ENCODE measurements at places on chromosomes 11 and 22.
A peak's percentile ranks its signal among the peaks of the same experiment; 100 is the strongest.

- DNase-seq, result no peak
These were observed 34.4 kb downstream of the IGF2 start for GRCh38 chr11:2104524-2105440.

GRCh38 chr11:103586756-103587155 is 449.7 kb upstream of the DDI1 start:
- DNase-seq, result no peak

DNA sequence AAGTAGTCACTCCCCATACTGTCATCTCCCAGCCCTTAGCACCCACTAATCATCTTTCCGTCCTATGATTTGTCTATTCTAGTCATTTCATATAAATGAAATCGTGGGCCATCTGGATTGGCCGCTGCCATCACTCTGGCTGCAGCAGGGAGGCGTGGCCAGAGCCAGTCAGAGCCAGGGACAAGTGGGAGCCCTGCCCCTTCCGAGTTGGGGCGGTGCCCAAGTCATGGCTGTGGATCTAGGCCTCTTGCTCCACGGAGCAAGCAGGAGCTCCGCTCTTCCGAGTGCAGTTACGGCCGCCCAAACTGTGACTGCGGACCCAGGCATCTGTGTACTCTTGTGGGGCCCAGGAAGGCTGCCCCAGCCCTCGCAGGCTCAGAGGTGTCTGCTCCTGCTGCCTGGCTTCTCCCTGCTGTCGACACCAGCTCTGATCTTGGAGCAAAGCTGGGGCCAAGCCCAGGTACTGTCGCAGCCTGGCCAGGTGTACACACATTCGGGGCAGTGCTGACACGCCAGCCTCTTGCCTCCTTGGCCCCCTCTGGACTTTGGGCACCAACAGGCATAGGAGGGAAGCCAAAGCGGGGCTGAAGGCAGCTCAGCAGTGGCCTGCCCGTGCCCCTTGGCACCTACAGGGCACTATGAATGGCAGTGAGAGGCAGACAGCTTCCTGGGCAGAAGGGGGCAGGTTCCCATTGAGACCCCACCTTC is 8.4 kb downstream of the MRPL48 start:
- DNase-seq, result peak; percentile 34

- no peak for DNase-seq
These were observed at the start of gene C22orf42 for GRCh38 chr22:32158712-32159533. Gene C22orf42 (minus strand): TSS chr22:32159303. CDS start chr22:32159215, 88 bp downstream.

DNA sequence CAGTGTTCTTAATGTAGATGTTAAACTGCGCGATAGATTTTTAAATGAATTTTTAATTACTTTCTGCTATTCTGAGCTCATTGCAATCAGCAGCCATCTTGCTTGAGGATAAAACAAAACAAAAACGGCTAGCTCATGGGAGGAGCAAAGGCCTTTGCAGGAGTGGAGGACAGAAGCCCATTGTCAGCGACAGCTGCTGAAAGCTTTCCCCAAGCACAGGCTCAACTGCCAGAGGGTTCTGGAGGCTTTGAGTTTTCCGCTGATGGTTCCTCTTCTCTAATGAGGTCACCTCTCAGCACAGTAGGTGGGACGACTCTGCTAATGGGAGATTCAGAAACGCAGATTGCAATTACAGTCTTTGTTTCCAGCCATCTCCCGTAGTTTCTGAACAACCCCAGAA is 167.1 kb upstream of the TTC12 start:
- peak; percentile 79 for DNase-seq

GRCh38 chr11:114060392-114061047 is 1.0 kb downstream of the ZBTB16 start:
- DNase-seq, result no peak

DNA sequence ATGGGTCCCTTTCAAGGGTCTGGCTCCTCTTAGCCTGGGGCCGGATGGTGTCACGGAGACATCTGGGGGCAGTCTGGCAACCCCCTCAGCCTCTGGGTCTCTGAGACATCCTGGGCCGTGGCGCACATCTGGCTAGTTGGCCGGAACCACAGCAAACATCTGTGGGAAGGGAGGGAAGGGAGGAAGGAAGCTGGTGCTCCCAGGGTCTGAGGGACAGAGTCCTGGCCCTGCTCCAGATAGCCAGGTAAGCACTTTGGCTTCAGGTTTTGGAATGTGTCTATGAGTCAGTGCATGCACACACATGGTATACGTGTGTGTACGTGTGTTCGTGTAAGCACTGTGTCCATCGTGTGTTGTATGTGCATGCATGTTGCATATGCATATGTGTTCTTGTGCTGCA is 225.1 kb downstream of the MN1 start:
- no peak for DNase-seq

GRCh38 chr11:93767018-93767417 is 17.1 kb upstream of the MED17 start:
- DNase-seq, result no peak

DNA sequence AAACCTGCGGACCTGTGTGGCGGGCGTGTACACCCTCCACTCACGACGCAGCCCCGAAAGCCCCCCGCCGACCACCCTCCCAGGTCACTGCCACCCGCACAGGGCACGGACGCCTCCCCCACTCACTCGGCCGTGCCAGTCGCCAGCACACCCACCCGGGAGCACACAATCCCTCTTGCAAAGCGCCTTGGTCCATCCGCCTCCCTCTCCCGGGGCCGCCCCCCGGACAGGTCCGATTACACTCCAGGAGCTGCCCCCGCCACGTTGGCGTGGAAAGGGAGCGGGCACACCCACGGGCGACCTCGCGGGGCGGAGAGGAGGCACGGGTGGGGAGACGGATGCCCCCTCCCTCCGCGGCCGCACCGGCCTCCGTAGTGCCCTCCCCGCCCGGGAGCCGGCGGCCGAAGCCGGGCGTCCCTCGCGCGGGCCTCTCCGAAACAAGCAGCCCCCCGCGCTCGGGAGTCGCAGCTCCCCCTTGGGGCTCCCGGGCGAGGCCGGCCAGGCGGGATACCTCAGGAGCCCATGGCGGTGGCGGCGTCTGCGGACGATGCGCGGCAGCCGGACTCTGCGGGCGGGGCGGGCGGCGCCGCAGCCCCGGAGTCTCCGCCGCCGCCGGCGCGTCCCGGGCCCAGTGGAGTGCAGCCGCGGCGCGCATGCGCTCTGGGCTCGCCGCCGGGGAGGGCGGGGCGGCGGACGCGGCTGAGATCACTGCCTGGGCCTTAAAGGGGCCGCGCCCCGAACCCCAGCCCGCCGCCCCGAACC is at the start of gene TMEM184B:
Gene TMEM184B (minus strand): TSS at position 638 of the 762 bp plus-strand sequence. CDS start 25,049 bp downstream, outside the sequence.
- no peak for DNase-seq

DNA sequence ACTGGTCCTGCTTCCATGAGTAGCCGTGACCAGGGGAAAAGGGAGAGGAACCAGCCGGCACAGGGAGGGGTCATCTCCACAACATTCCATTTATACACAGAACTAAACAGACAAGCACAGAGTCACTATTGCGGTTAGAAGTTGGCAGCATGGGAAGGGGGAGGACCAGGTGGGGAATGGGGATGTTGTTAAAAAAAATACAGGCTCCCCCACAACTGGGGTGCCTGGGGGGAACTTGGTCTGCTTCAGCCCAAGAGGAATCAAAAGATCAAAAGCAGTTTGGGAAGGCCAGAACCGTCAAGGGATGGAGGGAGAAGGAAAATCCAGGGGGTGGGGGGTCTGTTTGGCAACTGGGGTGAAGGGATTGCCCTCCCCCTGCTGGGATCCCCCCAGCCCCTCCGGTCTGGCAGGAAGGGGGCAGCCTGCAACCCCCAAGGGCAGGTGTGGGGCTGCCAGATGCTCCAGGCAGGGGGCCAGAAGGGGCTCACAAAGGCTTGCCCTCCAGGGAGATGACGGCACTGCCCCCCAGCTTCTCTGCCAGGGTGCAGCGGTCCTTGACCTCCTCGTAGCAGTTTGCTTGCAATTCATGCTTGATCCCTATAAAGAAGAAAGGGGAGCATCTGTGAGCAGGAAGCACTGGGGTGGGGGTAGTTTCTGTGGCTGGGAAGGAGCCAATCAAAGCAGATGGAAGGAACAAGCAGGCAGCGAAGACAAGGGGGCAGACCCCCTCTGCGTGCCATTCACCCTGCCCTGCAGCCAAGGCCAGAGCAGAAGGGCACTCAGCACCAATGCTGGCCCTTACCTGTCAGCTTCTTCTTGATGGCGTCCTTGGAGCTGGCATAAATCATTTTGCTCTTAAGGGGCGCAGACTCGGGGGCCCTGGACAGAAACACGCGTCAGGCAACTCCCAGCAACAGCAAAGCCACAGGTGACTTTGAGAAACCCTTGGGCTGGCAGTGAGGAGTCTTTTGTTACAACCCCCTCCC is 2.8 kb downstream of the CFL1 start:
- no peak for DNase-seq

GRCh38 chr11:47010179-47010578 is 73.6 kb downstream of the CSTPP1 start:
- DNase-seq, result no peak

- DNase-seq, result no peak
These were observed at the start of gene TBX1 for GRCh38 chr22:19760058-19760950. Gene TBX1 (plus strand): TSS chr22:19760778. CDS start chr22:19760844, 66 bp downstream.

GRCh38 chr22:44661070-44661469 is 40.9 kb upstream of the PRR5 start:
- no peak for DNase-seq

DNA sequence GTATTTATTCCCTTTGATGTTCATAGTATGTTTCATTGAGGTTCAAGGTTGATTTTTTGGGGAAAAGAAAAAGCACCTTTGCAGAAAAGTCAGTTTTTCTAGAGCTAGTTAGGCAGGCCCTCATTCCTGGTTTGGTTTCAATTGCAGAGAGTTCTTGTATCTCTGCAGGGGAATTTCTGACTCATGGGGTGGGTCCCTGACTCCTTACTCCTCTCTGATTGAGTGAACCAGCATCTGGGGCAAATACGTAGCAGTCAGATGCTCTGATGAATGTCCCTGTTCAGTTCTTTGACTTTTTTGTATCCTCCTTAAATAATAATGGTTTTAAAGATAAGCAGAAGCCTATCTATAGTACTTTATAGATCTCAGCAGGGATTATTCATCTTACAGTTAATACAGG is 7.7 kb upstream of the NCR3LG1 start:
- no peak for DNase-seq

- DNase-seq, result no peak
These were observed 128.4 kb downstream of the BUD13 start for GRCh38 chr11:116644201-116644940.

DNA sequence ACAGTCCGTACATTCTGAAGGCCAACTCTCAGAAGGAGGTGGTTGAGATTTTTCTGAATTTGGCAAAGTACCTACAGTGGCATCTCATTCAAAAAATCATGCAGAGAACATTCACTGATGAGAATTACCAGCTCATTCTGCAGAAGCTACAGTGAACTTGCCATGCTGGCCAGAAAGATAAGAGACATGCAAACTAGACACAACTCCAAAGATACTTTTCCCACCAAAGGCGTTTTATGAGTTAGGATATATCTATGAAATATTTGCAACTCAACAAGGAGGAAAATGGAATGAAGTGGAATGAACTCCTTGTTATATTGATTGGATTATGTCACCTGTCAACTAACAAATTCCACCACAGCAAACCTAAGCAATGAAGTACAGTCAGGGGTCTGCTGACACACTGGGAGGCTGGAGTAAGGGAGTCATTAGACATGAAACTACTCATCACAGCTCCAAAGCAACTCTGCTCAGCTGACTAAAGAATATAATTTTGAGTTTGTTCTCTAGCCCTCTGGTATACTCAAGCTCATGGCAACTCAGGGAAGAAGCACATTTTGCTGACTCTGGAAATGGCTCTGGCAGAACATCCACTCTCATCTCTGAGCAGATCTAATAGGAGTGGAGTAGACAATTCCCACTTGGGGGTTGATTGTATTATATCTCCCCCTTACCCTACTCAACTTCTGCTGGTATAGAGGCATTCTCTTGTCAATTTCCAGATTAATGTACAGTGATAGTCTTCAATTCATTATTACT is 22.9 kb downstream of the MAML2 start:
- no peak for DNase-seq

GRCh38 chr11:26971961-26972360 is 22.0 kb upstream of the FIBIN start:
- no peak for DNase-seq

DNA sequence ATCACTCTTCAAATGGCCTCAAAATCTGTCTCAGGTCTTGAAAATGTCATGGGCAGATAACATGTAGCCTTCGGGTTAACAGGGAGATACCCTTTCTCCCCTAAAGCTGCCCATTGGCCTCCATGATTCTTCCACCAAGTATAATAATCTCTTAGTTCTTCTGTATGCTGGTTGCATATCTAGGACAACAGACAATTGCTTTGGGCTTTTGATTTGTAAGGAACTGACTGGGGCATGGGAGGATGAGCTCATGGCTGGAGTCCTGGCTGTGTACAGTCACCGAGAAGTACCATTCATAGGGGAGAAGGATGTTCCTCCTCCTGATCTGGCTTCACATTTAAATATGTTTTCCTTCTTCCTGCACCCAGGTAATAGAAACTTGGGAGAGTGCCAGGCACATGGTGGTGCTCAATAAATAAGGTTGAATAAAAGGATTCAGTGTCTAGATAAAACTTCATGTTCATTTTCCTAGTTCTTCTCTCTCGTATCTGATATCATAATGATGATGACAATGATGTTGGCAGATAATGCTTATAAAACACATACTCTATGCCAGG is 2.8 kb upstream of the AMPD3 start:
- DNase-seq, result peak; percentile 36

GRCh38 chr22:24807284-24807950 is 1.4 kb downstream of the SGSM1 start:
- DNase-seq, result no peak

- no peak for DNase-seq
These were observed 26.5 kb downstream of the DAGLA start for GRCh38 chr11:61706452-61707400.

- no peak for DNase-seq
These were observed 54.7 kb downstream of the TRMU start for GRCh38 chr22:46390105-46390651.

GRCh38 chr22:17483688-17484372 is 79.5 kb upstream of the SLC25A18 start:
- no peak for DNase-seq

- DNase-seq, result no peak
These were observed 6.9 kb downstream of the SBF1 start for GRCh38 chr22:50467773-50468440.

GRCh38 chr22:41998361-41999261 is at the start of gene WBP2NL:
Gene WBP2NL (plus strand): TSS chr22:41998788. CDS start chr22:41998819, 31 bp downstream.
- DNase-seq, result no peak

- DNase-seq, result no peak
These were observed at the start of gene MRPL23 for GRCh38 chr11:1946812-1947484. Gene MRPL23 (plus strand): TSS chr11:1947332. CDS start chr11:1947363, 31 bp downstream.

GRCh38 chr11:79488286-79488685 is 47.5 kb upstream of the TENM4 start:
- DNase-seq, result no peak

- no peak for DNase-seq
These were observed 3.4 kb upstream of the ASCL2 start for GRCh38 chr11:2273771-2274170.

- DNase-seq, result no peak
These were observed 2.6 kb downstream of the RNF26 start for GRCh38 chr11:119336744-119337469.

DNA sequence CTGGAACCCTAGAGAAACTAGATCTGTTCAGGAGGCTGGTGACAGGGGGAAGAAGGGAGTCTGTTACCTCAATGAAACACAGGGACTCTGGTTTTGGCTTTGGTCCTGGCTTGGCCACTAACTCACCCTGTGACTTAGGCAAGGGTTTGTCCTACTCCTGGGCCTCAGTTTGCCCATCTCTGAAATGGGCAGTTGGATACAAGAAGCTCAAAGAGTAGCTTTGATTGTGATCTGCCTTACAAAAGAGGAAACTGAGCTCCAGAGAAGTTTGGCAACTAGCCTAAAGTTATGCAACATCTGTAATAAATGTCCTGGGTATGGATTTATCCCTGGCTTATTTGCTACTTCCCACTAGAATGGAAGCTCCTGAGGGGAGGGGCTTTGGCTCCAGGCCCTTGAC is 24.0 kb upstream of the LMO1 start:
- no peak for DNase-seq

- no peak for DNase-seq
These were observed 75.4 kb upstream of the RCN1 start for GRCh38 chr11:32015427-32015826.

All from amygdala (tissue), 56 donors.